Left hindlimb (tissue), 1 donor: ENCODE measurements at places on chromosomes 3 and 15.
A peak's percentile ranks its signal among the peaks of the same experiment; 100 is the strongest.

DNA sequence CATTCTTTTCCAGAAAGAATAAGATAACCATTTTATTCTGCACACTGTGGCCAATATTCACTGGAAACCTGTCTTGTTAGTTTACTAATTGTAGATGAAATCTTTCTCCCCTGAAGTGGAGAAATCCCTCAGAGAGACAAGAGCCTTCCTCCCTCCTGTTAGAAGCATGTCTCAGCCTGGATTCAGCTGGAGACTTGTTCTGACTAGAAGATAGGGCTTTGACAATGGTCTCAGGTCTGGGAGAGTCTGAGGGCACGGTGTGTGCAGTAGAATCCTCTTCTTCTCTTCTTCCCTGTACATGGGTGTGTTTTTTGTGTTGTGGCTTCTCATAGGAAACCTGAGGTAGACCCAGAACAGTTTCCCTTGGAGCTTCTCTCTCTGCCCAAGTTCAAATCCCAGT lies 19.9 kb downstream of the CCK start:
- DNase-seq, result no peak

DNA sequence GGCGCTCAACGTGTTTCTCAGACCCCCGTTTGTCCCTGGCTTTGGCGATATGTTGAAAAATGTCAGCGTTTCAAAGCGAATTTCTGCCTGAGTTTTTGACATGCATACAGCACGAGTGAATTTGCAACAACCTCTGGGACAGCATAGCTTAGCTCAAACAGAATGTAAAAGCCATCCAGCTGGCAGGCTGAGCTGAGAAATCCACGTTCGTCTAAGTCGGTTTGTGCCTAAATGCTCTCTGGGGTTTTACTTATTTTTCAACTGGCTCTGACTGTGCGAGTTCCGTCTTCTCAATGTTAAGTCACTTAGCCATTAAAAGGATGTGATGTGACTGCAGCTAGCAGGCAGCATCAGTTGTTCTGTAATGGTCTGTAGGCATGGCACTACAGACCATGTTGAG lies 243.5 kb upstream of the SLCO3A1 start:
- DNase-seq, result peak; percentile 37

- DNase-seq, result no peak
Measured at GRCh38 chr3:161413855-161414210, 42.5 kb upstream of the SPTSSB start.

DNA sequence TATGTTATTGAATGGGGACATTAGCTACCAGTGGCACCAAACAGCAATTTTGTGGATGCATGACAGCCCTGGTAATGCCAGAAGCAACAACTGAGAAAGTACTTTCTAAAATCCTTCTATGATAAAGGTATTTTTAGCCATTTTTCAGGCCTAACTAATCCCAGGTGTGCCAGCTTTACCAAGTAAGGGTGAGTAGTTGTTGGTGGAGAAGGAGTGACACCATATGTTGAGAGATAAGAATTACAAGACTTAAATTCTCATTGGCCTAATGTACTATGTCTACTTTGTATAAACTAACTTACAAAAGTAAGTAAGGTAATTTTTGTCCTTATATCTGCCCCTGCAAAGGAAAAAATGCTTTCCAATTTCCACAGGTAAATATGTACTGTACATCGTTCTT lies 4.1 kb upstream of the COX17 start:
- DNase-seq, result no peak

DNA sequence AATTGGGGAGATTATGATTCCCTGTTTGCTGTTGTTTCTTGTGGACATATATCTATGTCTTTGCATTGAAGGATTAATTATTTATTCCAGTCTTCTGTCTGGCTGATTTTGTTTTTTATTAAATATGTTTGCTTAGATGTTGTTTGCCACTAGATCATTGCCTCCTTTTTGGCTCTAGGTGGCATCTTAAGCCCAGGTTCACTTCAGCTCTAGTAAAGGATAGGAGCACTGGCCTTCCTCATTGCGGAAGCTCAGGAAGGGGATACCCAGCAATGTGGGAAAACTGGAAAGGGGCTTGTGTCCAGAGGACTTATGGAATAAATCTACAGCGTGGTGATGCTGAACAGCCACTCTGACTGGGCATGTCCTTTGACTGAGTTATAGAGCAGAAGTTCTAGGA lies 821.6 kb downstream of the PDCD6IP start:
- DNase-seq, result no peak

DNA sequence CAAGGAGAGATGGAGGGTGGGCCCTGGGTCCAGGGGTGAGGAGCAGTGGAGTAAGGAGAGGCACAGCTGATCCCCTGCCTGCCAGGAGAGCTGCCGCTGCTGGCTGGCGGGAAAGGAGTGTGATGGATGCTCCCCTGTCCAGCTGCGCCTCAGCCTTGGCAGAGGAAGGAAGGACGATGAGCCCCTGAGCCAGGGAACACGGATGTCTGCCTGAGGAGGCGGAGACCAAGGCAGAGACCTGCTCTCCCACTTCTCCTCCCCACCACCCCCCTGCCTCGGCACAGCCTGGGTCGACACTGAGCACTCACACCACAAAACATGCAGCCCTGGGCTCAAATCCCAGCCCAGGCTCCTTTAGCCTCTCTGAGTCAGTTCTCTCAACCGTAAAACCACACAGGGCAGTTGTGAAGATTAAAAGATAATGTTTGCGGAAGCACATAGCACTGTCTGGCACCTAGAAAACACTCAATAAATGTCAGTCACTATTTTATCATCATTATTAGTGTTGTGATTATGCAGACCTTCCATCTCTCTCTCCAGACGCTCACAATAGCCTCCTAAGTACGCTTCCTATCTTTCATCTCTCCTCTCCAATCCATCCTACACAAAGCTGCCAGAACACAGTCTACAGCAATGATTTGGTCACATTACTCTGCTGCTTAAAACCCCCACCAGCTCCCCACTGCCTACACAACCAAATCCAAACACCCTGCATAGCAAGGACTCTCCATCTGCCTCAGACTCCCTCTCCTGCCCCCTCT lies 52.2 kb downstream of the SEMA5B start:
- DNase-seq, result peak; percentile 82
